ENCODE measurements at places on chromosomes 7 and 10. TPM values are rescaled to one million over a fixed set of nuclear protein-coding genes. Genes with fewer than 3 reads are reported as not detected.

Gene DIP2C
- total RNA-seq, result 9.7 TPM

Gene AGAP5
- total RNA-seq, result 2.8 TPM

Gene ACHE
- total RNA-seq, result 2.1 TPM

Gene FAM185A
- total RNA-seq, result 6.2 TPM

Gene PDZD7
- 0.88 TPM for total RNA-seq

Gene TEX47
- total RNA-seq, result not detected

Gene VGF
- 19.2 TPM for total RNA-seq

Gene ARHGEF5
- total RNA-seq, result 2.5 TPM

Gene LRRTM3
- not detected for total RNA-seq

Gene FAM107B
- total RNA-seq, result 107 TPM

Gene TMEM178B
- 1.5 TPM for total RNA-seq

Gene CYP2E1
- 0.25 TPM for total RNA-seq

Gene SPAG6
- not detected for total RNA-seq

Gene WASHC2C
- 19.4 TPM for total RNA-seq

Gene MICALL2
- 14.8 TPM for total RNA-seq

Gene PCDH15
- not detected for total RNA-seq

Gene PIP
- total RNA-seq, result 0.36 TPM

Gene DLX5
- not detected for total RNA-seq

Gene PLEKHS1
- total RNA-seq, result 0.06 TPM

Gene LEP
- not detected for total RNA-seq

Gene ARMS2
- not detected for total RNA-seq

Gene AGBL3
- total RNA-seq, result 1.5 TPM

Gene FGFR2
- 0.44 TPM for total RNA-seq

Gene ZWINT
- total RNA-seq, result 84.9 TPM

Gene TRIL
- not detected for total RNA-seq

Gene RET
- 0.52 TPM for total RNA-seq

Gene ZNF727
- not detected for total RNA-seq

Gene KAZALD1
- total RNA-seq, result 3.0 TPM

Measured in A549 treated with Mapracorat at 1 μM for 4 hours (cell line).